ENCODE measurements at places on chromosomes 13 and 19. TPM values are rescaled to one million over a fixed set of nuclear protein-coding genes. Genes with fewer than 3 reads are reported as not detected.
A peak's percentile ranks its signal among the peaks of the same experiment; 100 is the strongest.

HSPB6 gene
- total RNA-seq: 1,198 TPM

DNA sequence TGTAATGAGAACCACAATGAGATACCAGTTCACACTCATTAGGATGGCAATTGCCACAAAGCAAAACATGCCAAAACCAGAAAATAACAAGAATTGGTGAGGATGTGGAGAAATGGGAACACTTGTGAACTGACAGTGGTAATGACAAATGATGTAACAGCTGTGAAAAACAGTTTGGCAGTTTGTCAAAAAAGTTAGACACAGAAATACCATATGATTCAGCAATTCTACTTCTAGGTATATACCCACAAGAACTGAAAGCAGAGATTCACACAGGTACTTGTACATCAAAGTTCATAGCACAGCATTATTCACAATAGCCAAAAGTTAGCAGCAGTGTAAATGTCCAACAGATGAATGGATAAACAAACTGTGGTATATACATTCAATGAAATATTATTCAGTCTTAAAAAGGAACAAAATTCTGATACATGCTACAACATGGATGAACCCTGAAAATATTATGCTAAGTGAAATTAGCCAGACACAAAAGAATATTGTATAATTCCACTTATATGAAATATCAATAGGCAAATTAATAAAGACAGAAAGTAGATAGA, 96.5 kb downstream of the UGGT2 start:
- DNase-seq: no peak

DNA sequence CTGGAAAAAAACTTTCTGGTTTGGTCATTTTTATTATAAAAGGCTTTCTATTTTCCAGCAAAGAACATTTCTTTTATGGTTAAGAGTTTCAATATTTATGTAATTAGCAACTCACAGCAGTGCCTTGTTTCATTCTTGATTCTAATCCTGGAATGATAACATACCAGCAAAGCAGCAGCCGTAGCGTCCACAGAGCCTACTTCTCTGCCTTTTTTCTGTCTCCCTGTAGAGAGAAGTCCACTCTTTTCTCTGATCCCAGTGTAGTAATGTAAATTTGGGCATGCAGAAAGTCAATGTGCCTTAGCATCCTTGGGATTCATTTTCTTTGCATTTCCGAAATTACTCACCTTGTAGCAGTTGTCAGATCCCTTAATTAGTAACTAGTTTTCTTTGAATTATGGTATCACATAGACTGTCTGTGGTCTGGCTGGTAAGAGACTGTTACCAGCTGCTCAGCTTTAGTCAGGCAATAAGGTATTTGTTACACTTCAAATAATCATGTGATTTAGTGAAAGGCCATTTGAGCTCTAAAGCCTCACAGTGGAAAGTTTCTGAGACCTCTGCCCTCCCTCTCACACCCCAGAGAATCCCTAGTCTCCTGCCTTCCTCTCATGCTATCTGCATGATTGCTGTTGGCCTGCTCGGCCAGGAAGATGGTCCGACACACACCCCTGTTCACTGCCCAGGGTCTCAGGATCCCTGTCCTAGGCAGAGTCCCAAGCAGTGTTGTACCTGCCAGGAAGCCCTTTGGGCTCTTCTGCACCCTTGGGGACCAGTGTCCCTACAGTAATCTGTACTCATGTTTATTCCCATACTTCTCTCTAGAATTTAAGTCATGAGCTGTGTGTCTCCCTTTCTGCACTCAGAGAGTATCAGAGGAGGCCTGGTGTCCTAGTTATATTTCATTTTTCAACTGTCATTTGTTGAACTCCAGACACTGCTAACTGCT, 86.3 kb downstream of the LRCH1 start:
- no peak for DNase-seq

GNG7 gene
- total RNA-seq: 51.8 TPM

DNA sequence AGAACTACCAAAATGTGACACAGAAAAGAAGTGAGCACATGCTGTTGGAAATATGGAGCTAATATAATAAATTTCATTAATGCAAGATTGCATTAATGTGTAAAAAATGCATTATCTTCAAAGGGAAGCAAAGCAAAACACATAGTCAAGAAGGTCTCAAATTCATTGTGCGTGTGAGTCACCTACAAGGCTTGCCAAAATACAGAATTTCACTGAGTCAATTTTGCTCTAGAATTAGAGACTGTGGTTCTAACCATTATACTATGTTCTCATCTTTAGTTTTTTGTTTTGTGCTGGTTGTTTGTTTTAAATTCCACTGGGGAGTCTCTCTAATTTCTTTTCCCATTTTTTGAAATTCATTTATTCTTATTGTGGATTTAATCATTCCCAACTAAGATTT, 149.8 kb upstream of the SLITRK1 start:
- DNase-seq: no peak

GRCh38 chr13:21420706-21421105, 38.4 kb downstream of the ZDHHC20 start:
- DNase-seq: no peak

GRCh38 chr19:11617180-11618062, 20.1 kb downstream of the ZNF627 start:
- no peak for DNase-seq

DNA sequence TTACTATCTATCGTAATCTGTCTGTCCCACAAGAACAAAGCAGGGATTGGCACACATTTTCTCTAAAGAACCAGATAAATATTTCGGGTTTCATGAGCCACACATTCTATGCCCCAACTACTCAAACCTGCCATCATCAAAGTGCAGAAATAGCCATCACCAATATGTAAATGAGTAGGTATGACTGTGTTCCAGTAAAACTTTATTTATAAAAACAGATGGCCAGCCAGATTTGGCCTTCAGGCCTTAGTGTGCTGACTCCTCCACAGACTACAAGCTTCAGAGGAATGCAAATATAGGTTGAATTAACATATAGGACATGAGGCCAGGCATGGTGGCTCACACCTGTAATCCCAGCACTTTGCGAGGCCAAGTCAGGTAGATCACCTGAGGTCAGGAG, 8.9 kb upstream of the DNMT1 start:
- no peak for DNase-seq

DNA sequence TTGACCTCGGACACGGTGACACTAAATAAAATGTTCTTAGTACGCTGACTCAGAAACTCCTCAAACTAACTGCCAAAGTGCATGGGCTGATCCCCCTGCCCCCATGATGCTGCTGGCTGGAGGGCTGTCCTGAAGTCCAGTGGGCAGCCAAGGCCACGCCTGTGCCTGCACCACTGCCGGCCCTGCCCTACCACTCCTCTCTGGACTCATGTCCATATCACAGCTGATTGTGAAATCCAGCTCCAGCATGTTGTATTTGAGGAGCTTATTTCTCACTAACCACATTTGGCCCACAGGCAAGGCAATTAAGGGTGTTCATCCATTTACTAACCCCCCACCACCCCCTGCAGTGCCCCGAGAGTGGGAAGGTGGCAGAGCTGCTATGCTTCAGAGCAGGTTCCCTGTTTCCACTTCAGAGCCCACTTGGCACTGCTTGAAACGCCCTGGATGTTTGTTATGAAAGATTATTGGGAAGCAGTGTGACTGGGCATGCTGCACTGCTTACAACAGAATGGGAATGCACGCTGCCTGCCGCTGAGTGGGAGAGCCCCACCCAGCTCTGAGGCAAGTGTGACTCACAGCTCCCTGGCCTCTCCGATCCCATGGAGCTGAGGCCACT, 114.0 kb downstream of the UQCRFS1 start:
- DNase-seq: peak; percentile 34

DNA sequence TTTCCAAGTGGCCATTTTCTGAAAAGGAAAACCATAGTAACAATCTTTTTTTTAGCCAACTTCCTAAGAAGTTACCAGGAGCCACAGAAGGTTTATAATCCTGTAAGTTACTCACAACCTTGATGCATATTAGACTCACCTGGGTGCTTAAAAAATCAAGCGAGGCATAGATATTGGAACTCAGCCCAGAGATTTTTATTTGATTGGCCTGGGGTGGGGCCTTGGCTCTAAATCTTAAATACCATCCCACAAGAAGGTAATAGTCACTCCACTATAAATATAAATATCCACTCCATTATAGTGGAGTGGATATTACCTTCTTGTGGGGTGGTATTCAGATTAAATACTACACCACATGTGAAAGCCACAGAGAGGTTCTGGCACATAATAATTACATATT, 429.6 kb downstream of the RFC3 start:
- no peak for DNase-seq

DNA sequence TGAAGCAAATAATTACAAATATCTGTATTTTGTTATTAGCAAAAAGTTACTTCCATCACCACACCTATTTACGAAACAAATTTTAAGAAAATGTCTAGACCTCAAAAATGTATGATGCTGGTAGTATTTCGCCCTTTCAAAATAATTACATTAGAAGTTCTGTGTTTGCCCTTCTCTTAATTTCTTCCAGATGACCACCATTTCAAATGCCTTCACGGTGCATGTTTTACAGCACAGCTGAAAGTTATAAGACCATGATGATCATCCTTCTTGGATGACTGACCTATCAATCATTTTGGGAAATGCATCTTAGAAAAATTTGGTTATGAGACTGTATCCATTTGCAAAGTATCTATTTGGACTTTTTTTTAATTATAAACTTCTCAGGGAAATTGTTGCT, 390.8 kb downstream of the SLITRK6 start:
- DNase-seq: no peak

GRCh38 chr13:51595416-51595815, 11.2 kb downstream of the WDFY2 start:
- DNase-seq: no peak

DNAAF3 gene
- 0.95 TPM for total RNA-seq

GRCh38 chr13:111062966-111063365, 52.1 kb upstream of the ARHGEF7 start:
- no peak for DNase-seq

GRCh38 chr19:32813862-32814425, 55.6 kb downstream of the SLC7A9 start:
- no peak for DNase-seq

- DNase-seq: no peak
Measured at GRCh38 chr13:111253365-111253872, 67.0 kb upstream of the TEX29 start.

GRCh38 chr13:43988302-43988701, 108.6 kb downstream of the LACC1 start:
- DNase-seq: no peak

DNA sequence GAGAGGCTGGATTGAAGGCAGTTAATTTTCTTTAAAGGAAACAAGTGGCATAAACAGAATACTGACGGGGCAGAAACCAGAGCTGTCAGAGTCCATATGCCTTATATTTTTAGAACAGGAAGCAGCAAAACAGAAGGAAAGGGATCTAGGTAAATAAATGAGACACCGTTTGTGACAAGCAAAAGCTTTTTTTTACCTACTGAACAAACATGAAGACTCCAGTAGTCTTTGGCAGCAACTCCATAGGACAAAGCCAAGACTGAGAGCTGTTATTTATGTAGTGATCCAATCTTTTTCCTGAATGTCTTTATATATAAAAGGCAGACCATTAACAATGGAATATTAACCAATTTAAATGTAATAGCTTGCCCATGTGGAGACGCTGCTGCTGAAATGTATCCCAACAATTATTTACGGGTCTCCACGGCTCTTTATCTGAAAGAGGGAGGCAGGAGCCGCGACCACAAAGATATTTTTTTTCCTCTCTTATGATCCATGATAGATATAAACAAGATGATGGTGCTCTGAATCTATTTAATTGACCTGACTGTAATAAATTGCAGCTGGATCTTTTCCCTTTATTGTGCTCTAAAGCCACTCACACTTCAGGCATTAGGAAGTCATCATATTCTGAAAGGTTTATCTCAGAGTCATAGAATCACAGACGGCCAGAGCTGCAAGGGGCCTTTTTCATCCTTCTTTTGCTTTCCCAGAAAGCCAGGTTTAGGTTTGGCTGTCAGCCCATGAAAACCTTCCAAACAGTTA, 687.8 kb downstream of the EFNB2 start:
- no peak for DNase-seq

GRCh38 chr13:71488201-71488600, 378.8 kb downstream of the DACH1 start:
- no peak for DNase-seq

CEACAM3 gene
- total RNA-seq: 0.37 TPM

- no peak for DNase-seq
Measured at GRCh38 chr19:29543381-29543780, 17.6 kb downstream of the VSTM2B start.

- no peak for DNase-seq
Measured at GRCh38 chr13:74778946-74779345, 644.7 kb upstream of the KLF12 start.

- no peak for DNase-seq
Measured at GRCh38 chr19:9808855-9809824, 9.7 kb downstream of the FBXL12 start.

PCP2 gene
- not detected for total RNA-seq

GRCh38 chr19:42121656-42122069, 10.6 kb downstream of the POU2F2 start:
- DNase-seq: peak; percentile 47

DNA sequence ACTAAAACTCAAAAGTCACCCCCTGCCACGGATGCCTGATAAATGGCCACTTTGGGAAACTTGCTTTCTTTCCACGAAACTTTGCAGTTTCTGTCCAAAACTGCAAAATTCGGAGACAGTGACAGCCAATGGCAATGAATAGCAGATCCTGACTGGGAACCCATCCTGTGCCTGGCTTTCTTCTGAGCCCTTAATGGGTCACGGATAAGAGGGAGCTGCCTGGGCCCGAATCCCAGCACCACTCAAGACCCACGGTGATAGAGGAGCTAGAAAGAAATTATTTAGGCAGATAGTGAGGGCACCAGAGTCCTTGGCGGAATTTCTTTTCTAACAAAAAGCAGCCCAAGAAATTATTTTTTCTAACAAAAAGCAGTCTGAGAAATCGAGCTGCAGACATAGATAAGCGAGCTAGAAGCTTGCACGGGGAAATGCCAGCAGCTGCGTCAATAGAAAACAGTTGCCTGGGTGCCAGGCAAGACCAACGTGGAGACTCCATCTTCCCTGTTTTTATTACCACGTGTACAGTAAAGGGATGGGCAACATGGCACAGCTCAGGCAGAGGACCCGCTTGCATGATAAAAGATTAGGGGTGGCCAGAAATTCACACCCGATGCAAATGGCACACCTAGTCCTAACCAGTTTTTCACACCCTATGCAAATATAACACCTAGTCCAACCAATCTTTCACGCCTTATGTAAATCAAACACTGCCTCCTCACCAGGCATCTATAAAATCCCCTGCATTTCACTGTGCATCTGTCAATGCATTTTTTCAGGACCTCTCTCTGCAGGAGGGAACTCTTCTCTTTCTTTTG, 7.1 kb upstream of the HSH2D start:
- DNase-seq: no peak

ZNF525 gene
- total RNA-seq: 4.8 TPM

Measured in heart right ventricle (tissue), 16 donors.